ENCODE measurements at places on chromosomes 6 and 20.

DNA sequence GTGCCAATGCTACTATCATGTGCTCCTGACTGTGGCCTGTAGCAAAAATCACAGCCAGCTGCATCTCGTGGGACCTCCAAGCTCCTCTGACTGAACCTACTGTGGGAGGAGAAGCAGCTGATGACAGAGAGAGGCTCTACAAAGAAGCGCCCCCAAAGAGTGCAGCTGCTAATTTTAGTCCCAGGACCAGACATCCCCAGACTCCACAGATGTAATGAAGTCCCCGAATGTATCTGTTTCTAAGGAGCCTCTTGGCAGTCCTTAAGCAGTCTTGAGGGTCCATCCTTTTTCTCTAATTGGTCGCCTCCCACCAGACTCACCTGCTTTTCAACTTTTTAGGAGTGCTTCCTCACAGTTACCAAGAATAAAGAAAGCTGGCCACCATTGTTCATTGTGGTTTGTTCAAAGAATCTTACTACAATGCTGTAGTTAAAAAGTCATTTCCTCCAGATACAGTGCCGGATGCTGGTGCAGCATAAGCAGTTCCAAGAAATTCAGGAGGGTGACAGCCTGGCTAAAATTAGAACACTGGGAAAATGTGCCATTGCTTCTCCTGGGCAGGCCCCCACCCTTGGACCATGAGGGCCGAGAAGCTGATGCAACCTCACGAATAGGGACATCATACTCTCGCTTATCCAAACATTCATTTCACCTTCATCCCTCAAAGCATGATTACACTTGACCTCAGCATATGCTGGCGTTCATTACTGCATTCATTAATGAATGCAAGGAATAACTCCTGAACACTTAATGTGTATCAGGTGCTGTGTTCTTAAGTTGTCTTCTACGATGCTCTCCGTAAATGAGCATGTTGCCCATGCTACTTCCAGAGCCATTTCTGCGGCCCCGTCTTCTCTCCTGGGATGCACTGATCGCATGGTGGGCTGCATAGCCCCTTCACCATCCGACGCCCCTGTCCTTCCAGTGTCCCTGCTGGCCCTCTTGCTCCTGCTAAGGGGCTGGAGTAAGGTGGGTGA is 66.4 kb downstream of the LY86 start:
- DNase-seq = no peak

DNA sequence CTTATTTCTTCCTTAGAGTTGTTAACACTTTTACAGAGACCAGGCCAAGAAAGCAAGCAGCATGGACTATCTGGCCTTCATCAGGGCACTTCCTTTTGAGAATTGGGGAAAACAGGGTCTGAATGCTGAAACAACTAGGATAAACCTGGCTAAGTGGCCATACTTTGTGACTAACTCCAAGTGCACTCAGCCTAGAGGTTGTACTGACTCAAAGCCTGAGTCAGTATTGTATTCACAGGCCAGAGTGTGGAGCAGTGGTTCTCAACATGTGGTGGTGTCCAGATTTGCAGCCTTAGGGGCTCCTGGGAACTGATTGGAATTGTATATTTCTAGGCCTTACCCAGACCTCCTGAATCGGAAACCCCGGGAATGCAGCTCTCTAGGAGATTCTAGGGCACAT is 20.1 kb downstream of the SEC23B start:
- DNase-seq = no peak

- no peak for DNase-seq
Observed at GRCh38 chr6:38113825-38114576, 294.5 kb downstream of the ZFAND3 start.

DNA sequence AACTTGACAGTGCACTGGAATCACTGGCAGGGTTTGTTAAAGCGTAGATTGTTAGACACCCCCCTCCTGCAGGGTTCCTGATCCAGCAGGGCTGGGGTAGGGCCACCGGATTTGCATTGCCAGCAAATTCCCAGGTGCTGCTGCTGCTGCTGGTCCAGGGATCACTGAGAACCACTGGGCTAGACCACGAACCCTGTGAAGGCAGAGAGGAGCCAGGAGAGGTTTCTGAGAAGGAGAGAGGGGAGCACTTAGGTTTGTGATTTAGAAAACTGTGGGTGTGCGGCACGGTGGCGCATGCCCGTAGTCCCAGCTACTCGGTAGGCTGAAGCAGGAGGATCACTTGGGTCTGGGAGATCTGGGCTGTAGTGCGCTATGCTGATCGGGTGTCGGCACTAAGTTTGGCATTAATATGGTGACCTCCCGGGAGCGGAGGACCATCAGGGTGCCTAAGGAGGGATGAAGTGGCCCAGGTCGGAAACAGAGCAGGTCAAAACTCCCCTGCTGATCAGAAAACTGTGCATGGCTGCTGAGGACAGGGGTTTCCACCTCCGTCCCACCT is 53.6 kb upstream of the FAM83D start:
- no peak for DNase-seq

DNA sequence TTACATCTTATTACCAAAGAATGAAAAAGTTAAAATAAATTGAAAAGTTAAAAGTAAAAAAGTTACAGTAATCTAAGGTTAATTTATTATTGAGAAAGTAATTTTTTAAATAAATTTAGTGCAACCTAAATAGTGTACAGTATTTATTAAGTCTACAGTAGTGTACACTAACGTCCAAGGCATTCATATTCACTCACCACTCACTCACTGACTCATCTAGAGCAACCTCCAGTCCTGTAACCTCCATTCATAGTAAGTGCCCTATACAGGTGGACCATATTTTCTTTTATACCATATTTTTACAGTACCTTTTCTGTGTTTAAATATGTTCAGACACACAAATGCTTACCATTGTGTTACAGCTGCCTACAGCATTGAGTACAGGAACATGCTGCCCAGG is 624.7 kb upstream of the NOX3 start:
- DNase-seq = no peak

GRCh38 chr6:97177905-97178304 is 105.1 kb downstream of the MMS22L start:
- DNase-seq = no peak

DNA sequence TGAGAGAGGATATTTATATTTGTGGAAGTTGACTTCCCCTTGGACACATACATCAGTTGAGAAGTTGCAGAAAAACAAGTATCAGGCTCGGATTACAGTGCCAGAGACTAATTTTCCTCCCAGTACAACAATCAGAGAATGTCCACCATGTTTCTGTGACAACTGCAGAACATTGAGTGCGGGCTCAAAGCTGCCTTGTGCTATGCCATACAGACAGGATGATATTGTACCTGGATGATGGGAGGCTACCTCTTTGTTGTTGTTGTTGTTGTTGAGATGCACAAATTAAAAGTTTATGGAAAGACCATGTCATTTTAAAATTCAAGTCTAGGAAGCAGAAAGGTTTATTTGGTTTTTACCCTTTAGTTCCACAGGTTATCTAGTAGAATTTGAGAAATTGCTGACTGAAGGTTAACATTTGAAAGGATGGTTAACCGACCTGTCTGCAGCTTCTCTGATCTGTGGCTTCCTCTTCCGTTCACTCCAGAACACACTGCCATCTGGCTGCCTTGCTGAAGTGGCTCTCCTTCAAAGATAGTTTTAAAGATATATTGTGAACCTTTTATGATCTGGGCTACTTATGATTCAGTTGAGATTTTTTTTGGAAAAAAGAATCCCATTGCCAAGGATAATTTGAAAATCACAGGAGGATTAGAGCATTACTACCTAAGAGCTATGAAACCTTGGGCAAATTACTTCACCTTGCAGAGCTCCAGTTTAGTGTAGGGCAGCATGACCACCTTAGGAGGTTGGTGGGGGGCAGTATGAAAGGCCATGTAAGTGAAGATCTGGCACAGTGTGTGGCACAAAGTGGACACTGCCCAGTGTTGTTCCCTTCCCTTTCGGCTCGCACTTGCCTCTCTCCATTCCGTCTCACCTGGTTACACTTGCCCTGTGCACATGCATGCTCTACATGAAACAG is 15.9 kb downstream of the TMEM200A start:
- no peak for DNase-seq

- no peak for DNase-seq
Observed at GRCh38 chr6:109738255-109738654, 47.2 kb downstream of the FIG4 start.

DNA sequence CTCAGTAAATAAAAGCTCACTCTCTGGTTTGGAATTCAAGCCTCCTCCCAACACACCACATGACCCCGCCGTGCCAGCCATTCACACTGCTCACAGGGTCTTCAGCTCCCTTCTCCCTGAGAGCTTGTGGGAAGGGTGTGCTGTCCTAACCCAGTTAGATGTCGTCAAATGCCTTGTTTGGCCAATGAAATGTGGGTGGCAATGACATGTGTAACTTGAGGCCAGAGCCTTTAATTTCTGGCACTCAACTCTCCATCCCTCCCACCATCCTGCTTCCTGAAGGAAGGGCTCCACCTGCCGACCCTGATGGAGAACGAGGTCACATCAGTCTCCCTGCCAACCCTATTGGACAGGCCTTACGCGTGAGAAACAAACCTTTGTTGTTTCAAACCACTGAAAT is 224.5 kb upstream of the AGPAT4 start:
- DNase-seq = no peak

DNA sequence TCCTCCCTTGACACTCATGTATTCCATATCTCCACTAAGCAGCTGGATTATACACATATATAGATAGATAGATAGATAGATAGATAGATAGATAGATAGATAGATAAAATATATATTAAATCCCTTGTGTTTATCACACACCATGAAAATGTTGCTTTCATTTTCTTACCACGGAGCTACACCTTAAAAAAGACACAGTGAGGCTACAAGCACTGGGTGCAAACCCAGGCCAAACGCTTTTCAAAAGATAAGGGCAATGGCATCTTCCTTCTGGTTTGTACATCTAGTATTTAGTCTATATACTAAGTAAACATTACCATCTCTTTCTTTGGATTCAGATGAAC is 377.1 kb downstream of the ESR1 start:
- no peak for DNase-seq

- DNase-seq = no peak
Observed at GRCh38 chr6:93391965-93392364, 27.4 kb downstream of the EPHA7 start.
